ENCODE measurements at places on chromosomes 6 and 20. TPM values are rescaled to one million over a fixed set of nuclear protein-coding genes. Genes with fewer than 3 reads are reported as not detected.

RIMS4 gene
- not detected for polyA plus RNA-seq

GFRA4 gene
- polyA plus RNA-seq = not detected

HMGN3 gene
- polyA plus RNA-seq = 25.2 TPM

BHLHE23 gene
- not detected for polyA plus RNA-seq

REM1 gene
- polyA plus RNA-seq = not detected

UNC5CL gene
- polyA plus RNA-seq = 0.19 TPM

FBXO30 gene
- 3.5 TPM for polyA plus RNA-seq

OR12D3 gene
- polyA plus RNA-seq = not detected
